ENCODE measurements at places on chromosomes 3 and 15.

GRCh38 chr15:45866616-45867015, 231.8 kb downstream of the SQOR start:
- DNase-seq, result no peak

- DNase-seq, result no peak
These were observed 51.8 kb downstream of the MITF start for GRCh38 chr3:69791106-69791505.

DNA sequence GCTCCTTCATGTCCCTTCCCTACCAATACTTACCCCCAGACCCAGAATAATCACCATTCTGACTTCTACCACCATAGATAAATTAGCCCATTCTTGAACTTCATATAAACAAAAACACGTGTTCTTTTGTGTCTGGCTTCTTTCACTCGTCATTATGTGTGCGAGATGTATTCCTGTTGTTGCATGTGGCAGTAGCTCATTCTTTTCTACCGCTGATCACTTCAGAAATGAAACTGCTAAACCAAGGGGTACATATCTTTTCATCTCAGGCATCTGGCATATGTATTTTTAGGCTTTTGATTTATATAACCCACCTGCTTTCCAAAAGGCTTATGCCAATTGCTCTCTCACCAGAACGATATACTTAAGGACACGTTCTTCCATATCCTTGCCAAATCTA, 13.8 kb upstream of the SCG3 start:
- DNase-seq, result no peak

DNA sequence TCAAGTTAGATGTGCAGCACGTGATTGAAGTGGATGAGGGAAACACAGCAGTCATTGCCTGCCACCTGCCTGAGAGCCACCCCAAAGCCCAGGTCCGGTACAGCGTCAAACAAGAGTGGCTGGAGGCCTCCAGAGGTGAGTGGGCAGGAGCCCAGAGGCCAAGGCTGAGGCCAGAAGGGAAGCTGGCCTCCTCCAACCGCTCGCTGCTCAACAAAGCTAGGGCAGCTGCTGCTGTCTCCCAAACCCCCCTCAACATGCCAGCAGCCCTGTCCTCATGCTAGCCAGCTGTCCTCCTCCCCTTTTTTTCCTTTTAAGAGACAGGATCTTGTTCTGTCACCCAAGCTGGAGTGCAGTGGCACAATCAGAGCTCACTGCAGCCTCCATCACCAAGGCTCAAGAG, 57.0 kb downstream of the BOC start:
- no peak for DNase-seq

DNA sequence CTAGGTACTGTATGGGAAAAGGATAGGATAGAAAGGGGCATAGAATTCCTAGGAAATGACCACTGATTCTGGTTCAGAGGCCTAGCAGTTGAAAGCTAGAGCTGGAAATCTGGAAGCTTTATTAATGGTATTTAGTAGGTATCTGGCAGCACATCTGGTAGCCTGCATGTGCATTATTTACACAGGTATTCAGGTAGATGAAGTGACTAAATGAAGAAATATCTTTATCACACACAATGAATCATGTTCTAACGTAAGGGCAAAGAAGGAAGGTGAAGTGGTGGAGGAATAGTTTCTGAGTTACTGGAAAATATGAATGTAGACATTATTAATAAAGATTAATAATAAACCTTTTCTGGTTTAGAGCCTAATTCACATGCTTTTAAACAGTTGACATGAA, 119.9 kb downstream of the MBNL1 start:
- DNase-seq, result no peak

DNA sequence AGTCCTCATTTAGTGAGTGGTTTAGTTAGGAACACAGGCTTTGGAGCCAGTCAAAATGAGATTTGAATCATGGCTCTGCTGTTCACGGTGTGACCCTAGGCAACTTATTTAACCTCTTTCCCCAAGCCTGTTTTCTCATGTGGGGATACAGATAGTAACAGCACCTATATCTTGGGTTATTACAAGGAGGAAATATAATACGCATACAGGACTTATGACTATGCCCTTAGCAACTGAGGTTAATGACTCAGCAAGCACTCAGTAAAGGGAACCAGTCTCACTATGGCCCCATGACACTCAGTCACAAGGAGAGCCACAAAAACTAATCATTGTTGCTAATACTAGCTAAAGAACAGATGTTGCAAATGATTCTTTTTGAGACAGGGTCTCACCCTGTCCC, 45.9 kb downstream of the SUMF1 start:
- no peak for DNase-seq

Data from NCI-H1930 (cell line).